Activated CD8-positive, alpha-beta memory T cell treated with anti-CD3 and anti-CD28 coated beads for 1 hour (primary cell): ENCODE measurements at places on chromosomes 12 and 14.

- DNase-seq, result no peak
Measured at GRCh38 chr14:35883677-35884293, 57.6 kb downstream of the BRMS1L start.

DNA sequence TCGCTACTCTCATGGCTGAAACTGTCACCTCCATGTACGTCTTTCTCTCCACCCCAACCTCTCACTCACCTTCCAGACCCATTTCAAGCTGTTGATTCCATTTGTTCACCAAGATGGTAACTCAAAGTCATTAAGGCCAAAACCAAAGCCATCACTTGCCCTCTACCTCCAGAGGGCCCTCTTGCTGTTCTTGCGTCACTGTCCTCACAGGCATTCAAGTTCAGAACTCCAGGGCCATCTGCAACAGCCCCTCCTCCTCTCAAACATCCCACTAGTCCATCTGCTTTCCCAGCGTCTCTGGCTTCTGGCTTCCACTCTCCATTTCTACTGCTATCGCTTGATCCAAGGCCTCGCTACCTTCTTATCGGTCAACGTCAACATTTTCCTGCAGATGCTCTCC, 74.5 kb downstream of the VWF start:
- DNase-seq, result no peak

- no peak for DNase-seq
Measured at GRCh38 chr12:14999695-15000365, 27.0 kb downstream of the PDE6H start.

DNA sequence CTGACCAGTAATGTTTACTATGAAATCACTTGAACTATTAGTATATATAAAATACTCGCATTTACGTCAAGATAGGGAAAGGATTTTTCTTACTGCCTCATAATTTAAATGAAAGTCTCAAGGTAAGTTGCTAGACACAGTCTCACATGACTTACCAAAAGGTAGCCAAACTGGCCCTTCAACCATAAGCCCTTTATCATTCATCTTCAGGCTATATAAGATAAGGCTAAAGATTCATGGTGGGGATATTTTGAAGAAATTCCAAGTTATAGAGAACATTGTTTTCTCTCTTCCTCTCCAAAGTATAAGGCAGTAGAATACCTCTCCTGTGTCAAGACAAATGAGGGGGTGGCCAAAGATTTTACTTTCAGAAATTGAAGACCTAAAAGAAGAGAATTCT, 23.4 kb downstream of the KIF21A start:
- DNase-seq, result no peak

DNA sequence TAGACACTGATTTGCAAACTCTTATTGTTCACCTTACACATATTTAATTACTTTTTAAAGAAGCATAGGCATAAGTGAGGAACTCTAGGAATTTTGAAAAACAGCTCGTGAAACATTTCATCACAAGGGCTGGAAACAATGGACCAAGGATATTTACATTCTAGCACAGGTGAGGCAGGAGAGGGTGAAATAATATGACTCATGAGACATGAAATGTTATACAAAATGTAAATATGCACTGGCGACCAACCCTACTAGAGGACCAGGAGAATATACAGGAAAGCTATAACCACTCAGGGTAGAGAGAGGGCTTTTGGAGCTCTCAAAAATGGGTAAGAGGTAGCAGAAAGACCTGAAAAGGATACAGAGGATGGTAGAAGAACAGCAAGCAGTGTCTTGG, 115.3 kb downstream of the PTGER2 start:
- DNase-seq, result no peak
